ENCODE measurements at places on chromosomes 5 and 9.

GRCh38 chr9:128118971-128119665, 8.4 kb downstream of the PTGES2 start:
- no peak for DNase-seq

GRCh38 chr5:161382685-161383084, 163.8 kb downstream of the GABRB2 start:
- no peak for DNase-seq

- no peak for DNase-seq
These were observed 114.3 kb upstream of the TSLP start for GRCh38 chr5:110956913-110957813.

- no peak for DNase-seq
These were observed 648.6 kb upstream of the DMAC1 start for GRCh38 chr9:8448226-8448625.

- DNase-seq: no peak
These were observed 261.9 kb upstream of the NREP start for GRCh38 chr5:112018846-112019245.

DNA sequence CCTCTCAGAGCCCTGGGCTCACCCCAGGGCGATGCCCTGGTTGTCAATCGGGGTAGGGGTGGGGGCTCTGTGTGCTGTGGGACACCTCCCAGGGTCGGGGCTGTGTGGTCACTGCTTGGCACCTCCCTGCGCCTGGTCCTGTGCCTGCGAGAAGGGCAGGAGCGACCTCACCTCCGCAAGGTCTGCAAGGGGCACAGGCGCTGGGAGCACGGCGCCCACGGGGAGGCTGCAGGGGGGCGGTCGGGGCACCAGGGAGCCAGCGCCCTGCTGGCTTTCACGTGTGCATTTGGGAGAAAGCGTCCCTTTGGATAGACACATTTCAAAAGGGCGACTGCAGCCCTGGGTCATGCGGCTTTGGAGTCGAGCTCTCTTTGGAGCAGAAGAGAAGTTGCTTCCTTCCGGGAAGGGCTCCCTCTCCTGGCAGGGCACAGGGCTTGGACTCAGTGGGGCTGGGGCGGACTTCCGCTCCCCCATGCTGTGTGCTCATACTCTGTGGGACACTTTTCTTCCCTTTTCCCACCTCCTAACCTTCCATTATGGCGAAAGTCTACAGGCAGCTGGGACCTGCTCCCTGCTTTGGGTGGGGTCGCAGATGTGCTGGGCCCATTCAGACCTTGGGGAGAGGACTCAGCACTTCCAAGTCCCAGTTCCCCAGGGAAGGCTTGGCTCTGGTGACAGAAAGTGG, 52.9 kb upstream of the SLC28A3 start:
- no peak for DNase-seq

DNA sequence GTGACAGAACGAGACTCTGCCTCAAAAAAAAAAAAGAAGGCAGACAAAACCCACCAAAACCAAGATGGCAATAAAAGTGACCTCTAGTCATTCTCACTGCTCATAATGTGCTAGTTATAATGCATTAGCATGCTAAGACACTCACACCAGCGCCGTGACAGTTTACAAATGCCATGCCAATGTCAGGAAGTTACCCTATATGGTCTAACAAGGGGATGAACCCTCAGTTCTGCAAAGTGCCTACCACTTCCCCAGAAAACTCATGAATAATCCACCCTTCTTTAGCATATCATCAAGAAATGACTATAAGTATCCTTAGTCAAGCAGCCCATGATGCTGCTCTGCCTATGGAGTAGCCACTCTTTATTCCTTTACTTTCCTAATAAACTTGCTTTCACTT, 4.7 kb upstream of the BICD2 start:
- no peak for DNase-seq

- DNase-seq: no peak
These were observed 347.3 kb downstream of the CDH12 start for GRCh38 chr5:22505891-22506290.

- DNase-seq: no peak
These were observed 1.2 kb upstream of the ZNF510 start for GRCh38 chr9:96779089-96779488.

DNA sequence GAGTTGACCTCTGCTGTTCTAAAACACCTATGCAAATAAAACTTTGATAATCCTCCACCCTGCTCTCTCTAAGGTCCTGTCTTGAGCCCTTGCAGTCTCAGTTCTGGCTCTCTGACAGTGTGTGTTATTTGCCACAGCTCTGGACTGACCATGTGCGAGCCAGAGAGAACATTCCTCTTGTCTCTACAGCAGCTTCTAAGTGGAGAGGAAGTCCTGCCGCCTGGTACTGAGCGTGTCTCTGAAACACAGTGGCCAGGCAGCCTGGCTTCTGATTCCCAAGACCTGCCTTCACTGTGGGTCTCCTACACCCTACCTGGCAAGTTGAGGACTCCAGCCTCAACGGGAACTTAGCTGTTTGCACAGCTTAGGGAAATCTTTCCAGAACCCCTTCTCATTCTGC, 61.6 kb downstream of the ENTREP1 start:
- DNase-seq: no peak

GRCh38 chr5:95644351-95645042, 2.1 kb upstream of the RFESD start:
- no peak for DNase-seq

DNA sequence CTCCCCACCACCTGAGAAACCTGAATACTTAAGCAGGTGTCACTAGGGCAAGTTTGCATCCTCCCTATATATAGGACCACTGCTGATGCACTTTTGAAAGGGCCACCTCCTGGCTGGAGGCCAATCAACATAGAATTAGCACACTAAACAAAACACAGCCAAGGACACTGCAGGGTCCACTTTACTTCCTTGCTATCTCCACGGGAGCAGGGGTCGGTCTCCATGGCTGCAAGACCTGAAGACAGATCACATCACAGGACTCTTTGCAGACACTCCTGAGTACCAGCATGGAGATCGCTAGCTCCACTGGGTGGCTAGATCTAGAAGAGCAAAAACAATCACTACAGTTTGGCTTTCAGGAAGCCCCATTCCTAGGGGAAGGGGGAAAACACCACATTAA, 72.3 kb downstream of the C9orf153 start:
- DNase-seq: no peak

GRCh38 chr5:102722931-102723330, 32.2 kb upstream of the PAM start:
- DNase-seq: no peak

DNA sequence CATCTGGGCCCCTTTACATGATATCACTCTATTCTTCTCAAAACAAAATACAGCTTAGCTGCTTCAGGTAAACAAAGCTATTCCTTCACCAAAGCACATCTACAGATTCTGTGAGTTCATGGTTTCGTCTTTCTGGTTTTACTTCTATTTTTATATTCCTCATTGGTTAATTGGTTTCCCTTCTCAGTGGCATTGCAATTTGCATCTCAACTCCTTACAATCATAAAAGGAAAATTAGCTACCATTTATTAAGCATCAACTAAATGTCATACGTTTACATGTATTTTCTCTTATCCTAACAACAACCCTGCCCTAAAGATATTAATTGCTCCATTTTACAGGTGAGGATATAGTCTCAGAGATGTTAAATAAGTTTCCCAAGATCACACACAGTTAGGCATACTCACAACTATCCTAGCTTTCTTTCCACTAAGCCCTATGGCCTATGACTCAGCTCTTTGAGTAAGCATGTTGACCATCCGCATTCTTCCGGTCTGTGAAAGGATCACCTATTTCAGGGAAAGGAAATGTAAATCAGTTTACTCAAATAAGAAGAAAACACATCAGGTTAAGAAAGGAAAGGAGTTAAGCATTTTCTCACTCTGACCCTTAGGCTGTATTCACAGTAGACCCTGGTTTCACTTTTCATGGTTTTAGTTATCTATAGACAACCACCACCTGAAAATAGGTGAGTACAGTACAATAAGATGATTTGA, 146.1 kb downstream of the CAAP1 start:
- no peak for DNase-seq

- no peak for DNase-seq
These were observed 62.3 kb downstream of the AP3B1 start for GRCh38 chr5:78232163-78232562.

DNA sequence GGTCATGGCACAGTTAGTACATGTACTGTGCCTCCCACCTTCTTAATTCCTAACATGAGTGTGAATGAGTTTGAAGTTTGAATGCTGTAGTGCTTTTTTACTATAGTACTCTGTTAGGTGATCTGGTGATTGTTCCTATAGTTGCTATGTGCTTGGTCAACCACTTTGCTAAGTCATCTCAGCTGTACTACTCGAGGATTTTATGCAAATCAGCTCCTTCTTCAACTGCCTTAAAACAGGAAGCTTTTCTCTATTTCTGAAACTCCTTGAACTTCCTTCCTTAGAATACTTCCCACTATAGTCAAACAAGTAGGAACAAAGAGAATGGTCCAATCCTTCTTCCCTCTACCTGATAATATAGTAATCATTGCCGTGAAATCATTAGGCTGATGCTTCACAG, 219.6 kb downstream of the CTNND2 start:
- DNase-seq: no peak

- DNase-seq: no peak
These were observed 76.6 kb upstream of the ASTN2 start for GRCh38 chr9:117491491-117491890.

DNA sequence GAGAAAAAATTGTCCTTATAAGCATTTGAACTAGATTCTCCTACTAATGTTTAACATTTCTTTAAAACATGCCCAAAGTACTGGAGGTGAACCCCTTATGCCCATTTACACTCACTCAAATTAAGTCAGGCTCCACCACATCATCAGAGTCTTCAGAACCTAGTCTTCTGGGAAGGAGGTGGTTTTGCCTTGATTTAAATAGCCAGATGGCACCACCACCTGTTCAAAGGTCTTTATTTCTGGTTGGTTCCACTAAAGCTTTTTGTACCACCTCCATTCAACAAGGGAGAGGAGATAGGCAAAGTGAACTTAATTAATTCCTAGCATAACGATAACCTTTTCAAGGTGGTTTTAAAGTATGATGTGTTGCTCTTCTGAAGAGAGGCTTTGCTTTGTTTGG, 189.5 kb downstream of the SLF1 start:
- DNase-seq: no peak

DNA sequence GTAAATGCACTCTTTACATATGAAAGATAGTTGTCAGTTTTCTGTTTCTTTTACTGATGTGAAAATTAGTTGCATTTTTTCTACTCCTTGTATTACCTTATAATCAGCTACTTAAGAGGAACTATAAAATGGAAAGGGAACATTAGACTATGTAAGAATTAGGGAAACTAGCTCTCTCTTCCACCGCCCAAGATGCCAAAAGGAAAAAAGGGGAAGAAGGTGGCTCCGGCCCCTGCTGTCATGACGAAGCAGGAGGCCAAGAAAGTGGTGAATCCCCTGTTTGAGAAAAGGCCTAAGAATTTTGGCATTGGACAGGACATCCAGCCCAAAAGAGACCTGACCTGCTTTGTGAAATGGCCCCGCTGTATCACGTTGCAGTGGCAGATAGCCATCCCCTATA, 15.2 kb upstream of the HOMER1 start:
- no peak for DNase-seq

DNA sequence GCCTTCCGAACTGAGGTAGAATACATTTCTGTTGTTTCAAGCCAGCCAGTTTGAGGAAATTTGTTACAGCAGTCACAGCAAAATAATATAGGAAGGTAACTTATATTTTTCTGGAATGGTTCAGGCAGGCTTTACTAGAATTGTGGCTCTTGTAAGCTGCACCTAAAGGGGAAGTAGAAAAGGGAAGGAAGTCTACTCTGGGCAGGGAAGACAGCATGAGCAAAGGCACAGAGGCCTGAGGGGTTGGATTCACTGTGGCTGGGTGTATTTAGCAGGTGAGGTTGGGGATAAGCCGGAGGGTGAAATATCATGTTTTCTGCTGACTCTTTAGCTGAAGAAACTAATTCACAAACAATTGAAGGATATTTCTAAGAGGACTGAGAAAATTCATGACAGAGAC, 183.5 kb downstream of the GAS1 start:
- DNase-seq: no peak

GRCh38 chr5:128199611-128200010, 116.0 kb downstream of the SLC12A2 start:
- DNase-seq: no peak

DNA sequence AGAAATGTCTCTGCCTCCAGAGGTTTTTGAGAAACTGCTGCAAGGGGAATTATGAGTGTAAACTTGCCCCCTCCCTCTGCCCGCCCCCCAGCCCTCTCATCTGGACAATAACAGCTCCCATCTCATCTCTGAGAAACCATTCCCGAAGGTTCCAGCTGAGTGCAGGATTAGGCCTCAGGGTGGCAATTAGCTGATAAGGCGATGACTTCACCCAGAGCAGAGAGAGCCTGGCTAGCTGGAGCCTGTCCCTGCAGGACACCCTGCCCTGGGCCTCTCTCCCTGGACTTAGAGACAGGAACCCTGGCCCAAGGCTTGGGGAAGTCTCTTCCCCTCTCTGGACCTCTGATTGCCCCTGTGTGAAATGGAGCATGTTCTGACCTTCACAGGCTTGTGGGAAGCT, 45.7 kb upstream of the HAND1 start:
- DNase-seq: no peak

- no peak for DNase-seq
These were observed 60.7 kb downstream of the LHFPL2 start for GRCh38 chr5:78587775-78588291.

- DNase-seq: no peak
These were observed 20.7 kb upstream of the STX17 start for GRCh38 chr9:99885747-99886146.

- DNase-seq: no peak
These were observed 528.1 kb upstream of the KLF4 start for GRCh38 chr9:108017671-108018070.

- no peak for DNase-seq
These were observed 11.6 kb upstream of the IL12B start for GRCh38 chr5:159341906-159342310.

GRCh38 chr9:18799428-18799827, 233.6 kb downstream of the SAXO1 start:
- DNase-seq: no peak

DNA sequence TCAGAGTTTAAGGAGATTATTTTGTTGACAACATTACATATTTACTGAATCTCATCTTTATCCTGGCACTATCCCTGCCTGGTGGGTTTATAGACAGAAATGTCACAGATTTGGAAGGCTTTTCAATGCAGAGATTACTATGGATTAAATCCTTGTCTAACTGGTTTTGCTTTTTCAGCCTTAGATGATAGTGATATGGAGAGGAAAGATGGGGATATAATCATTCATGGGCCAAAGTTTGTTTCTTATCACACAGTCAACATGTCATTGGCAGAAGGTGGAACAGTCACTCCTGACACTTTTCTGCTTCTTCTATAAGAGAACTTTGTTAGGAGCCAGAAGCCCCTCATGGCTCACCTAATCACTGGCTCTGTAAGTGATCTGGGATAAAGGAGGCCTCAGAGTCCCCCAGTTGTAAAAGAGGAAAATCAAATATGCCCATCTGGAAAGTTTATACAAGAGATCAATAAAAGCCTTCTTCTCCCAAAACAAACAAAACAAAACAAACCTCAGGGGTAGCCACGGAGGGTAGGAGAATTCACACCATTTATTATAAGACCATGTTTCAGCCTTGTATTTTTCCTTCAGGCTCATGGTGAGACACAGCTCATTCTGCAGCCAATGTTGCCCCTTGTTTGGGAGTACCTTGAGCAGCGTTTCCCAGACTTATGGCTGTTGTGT, 101.2 kb downstream of the PCSK1 start:
- DNase-seq: no peak
